ENCODE measurements at places on chromosomes 1 and 21.

- no peak for DNase-seq
These were observed 25.2 kb downstream of the GFI1 start for GRCh38 chr1:92461364-92462097.

DNA sequence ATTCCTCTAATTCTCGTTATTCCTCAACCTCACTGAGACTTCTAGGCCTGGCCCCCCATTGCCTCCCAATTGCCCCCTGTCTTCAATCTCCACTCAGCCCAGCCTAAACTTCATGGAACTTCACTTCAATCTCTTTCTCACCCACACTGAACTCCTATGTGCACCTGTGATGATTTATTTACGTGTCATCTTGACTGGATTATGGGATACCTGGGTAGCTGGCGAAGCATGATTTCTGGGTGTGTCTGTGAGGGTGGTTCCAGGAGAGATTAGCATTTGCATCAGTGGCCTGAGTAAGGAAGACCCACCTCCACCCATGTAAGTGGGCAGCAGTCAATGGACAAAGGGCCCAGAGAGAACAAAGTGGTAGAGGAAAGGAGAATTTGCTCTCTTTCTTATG lies 587.0 kb downstream of the NPHP4 start:
- DNase-seq, result no peak

GRCh38 chr1:248811514-248812490 lies 13.9 kb downstream of the SH3BP5L start:
- DNase-seq, result no peak

DNA sequence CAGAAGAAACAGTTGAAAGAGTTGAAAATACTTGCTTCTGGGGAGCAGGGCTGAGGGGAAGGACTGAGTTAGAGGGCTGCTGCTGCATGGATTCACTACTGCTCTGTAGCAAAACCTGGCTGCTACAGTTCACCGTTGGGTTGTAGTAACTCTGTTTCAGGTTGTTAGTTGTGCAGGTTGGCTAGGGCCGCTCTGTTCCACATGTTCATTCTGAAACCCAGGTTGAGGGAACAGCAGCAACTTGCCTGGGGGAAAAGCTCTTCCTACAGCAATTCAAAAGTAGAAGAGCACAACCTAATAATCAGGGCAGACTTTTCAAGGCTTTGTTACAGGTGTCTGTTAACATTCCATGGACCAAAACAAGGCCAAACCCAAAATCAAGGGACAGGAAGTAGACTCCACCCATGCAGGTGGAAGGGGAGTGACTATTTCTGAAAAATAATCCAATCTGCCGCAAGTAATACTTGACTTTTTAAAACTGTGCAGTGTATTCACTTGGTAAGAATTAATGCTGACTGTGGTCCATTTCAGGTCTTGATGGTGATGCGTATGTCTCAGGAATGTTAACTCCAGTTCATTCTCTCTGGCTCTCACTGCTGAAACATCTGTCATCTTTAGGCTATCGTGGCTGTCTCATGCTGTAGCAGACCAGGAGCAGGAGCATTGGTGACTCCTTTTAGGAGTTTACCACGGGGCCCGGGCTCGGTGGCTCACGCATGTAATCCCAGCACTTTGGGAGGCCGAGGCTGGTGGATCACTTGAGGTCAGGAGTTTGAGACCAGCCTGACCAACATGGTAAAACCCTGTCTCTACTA lies 5.1 kb upstream of the PARK7 start:
- no peak for DNase-seq

DNA sequence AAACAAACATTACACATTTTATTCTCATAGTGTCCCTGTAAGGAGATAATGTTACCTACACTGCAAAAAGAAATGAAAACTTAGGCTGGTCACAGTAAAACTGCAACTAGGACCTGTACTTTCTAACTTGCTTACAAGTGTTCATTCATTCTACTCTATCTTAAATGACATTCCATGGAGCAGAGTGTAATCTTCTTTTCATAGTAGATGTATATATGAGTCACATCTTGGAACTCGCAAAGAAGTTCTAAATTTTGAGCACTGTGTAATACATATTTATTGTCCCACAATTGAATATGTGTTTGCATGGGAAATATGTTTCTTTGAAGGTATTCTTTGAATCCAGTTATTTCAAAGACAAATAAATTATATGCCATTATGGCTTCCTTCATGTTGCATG lies 1258.5 kb upstream of the ADGRL2 start:
- no peak for DNase-seq

DNA sequence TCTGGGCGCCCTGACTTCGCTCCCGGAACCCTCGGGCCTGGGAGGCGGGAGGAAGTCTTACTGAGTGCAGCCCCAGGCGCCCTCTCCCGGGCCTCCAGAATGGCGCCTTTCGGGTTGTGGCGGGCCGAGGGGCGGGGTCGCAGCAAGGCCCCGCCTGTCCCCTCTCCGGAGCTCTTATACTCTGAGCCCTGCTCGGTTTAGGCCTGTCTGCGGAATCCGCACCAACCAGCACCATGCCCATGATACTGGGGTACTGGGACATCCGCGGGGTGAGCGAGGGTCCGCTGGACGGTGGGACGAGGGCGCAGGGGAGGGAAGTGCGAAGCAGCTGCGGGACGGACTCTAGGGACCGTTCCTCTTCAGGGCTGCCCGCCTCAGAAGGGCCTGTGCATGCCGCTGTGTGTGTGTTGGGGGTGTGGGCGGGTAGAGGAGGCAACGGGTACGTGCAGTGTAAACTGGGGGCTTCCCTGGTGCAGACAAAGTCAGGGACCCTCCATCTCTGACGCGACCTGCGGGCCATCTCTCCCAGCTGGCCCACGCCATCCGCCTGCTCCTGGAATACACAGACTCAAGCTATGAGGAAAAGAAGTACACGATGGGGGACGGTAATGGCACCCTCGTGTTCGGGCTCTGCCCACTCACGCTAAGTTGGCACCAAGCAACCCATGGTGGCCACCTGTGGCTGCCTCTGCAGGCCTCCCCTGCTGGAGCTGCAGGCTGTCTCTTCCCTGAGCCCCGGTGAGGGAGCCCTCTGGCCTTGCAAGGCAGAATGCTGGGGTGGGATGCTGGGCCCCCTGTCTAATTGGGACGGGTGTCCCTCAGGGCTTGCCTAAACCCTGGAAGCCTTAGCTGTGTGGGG lies at the start of gene GSTM1:
GSTM1 (plus strand) TSS at position 177 of the 859 bp plus-strand sequence; CDS start at position 234, 57 bp downstream.
- peak; percentile 12 for DNase-seq

DNA sequence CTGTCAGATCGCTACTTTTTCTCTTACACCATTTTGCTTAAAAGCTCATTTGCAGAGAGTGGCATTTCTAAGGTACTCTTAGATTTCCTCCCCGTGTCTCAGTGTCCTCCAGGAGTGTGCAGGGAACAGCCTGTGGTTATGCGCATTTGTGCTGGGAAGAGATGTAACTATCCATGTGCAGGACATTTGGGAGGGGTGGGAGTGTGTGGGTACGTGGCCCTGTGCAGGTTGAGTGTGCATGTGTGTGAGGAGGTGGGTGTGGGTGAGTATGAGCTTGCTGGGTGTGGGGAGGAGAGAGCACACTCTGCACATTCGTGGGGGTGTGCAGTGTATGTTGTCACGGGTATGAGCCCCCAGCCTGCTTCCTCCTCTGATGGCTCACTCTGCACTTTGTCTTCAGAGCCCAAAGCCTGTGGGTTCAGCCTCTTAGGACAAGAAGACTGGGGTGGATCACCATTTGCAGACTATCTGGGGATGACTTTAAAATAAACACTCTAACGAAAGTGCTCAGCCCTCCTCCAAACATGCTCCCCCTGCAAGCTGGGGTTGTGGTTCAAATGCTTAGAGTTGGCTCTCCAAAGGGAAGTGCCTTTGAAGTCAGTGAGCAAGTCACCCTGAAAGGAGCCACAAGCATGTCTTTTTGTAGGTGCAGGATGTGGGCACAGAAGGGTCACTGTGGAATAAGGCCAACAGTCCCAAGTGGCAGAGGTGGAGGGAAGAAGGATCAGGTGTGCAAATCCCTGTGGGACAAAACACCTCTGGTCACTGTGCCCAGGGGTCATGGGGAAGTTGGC lies 295.4 kb downstream of the RRAGC start:
- DNase-seq, result no peak

DNA sequence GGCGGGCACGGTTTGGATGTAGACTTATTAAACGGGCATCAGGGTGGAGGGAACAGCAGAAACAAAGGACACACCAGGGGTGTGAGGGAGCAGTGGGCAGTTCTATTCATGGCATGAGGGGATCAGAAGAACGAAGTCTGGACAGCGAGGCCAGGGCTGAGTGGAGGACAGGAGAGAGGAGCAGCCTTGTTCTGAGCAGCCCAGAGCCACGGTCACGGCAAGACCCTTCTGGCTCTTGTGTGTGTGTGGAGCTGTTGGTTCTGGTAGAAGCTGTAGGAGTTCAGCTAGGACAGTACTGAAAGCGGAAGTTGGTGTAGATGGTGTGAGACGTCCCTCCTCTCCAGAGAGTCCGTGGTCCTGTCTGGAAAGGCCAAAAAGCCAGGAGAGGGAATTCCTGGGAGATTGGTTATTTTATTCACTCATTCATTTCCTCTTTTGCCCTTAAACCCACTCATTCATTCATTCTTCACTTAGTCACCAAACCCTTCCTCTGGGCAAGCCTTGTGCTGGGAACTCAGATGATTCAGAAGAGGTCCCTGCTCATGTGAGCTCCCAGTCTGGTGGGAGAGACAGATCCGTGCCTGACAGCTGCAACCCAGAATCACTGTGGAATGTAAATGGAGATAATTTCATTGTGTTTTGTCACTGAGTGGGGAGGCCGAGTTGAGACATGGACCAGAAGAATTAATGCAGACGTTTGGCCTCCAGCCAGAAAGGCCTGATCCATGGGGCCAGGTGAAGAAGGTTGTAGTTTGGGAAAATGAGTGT lies 4.1 kb upstream of the ACOT11 start:
- DNase-seq, result no peak

DNA sequence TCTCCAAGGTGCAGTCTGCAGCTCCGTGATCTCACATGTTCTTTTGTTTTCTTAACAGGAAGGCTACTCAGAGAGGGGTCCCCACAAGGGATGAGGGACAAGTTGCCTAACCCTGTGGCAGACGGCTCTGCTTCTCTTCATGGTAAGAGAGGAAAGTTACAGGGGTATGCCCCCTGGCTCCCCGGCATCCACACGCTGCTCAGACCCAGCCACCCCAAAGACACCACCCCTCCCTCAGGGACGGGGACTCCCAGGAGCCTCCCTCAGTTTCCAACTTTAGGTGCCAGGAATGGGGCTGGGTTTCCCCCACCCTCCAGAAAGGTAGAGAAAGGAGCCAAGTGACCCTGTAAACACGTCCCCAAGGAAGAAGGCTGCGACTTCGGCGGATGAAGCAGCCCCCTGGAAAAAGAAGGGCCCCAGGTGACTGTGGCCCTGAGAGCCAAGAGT lies 19.7 kb downstream of the OPTC start:
- no peak for DNase-seq

- no peak for DNase-seq
These were observed 181.2 kb upstream of the SNX7 start for GRCh38 chr1:98480271-98480670.

GRCh38 chr1:186925881-186926669 lies 97.3 kb downstream of the PLA2G4A start:
- DNase-seq, result no peak

GRCh38 chr21:33731447-33731846 lies 89.1 kb downstream of the ITSN1 start:
- no peak for DNase-seq

DNA sequence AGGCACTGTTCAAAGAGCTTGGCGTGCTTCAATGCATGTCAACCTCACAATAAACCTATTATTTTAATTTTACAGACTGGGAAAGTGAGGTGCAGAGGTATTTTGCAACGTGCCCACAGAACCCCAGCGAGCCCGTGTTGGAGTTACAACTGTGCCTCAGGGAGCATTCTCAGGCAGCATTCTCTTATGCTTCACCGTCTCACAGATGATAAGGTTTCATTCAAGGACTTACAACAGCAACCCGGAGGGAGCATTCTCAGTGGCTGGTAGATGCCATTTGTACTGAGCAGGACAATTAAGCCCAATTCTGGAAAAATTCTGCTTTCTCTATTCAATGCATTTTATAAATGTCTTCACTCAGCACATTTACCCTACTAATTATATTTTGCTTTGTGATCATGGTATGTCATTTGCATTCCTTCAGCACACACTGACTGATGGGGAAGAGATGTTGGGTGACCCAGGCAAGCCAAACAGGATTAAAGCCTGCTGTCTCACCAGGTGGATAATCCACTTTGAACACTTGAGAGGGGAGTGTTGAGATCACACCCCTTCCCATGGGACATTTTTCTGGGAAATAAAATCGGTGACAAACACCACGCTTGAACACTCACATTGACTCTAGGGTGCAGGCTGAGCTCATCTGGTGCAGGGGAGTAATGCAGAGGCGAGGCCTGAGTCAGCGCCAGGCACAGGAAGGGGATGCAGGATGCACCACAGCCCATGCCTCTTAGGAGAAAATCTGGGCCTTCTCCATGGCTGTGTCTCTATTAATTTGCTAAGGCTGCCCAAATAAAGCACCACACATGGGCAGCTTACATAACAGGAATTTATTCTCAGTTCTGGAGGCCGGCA lies 113.9 kb downstream of the CLIC6 start:
- DNase-seq, result no peak

GRCh38 chr1:221241592-221241991 lies 362.3 kb downstream of the HLX start:
- DNase-seq, result no peak

DNA sequence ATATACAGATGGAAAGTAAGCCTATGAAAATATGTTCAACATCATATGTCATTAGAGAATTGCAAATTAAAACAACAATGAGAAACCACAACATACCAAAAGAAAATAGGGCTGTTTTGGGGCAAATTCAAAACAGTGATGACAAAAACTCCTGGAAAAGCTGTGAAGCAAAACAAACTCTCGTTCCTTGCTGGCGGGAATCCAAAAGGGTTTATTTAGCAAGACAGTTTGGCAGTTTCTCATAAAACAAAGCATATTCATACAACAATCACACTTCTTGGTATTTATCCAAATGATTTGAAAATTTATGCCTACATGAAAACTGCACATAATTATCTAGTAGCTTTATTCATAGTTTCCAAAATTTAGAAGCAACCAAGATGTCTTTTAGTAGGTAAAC lies 44.4 kb downstream of the COL11A1 start:
- DNase-seq, result no peak

DNA sequence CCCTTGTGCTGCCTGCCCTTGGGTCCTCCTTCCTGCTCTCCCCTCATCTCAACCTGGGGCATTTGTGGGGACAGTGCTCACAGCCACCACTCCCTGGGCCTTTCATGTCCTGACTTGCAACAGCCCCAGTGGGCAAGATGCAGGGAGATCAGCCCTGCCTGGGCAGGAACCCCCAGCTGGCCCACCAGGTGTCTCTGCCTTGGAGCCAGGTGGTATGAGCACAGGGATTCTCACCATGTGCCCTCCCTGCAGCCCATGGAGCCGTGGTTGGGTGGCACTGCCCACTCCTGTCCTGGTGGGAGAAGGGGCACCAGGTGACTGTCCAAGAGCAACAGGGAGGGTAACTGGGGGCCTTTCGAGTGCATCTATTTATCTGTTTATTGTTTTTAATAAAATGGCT lies 100.4 kb downstream of the AJAP1 start:
- DNase-seq, result no peak

GRCh38 chr1:161218301-161219077 lies 3.4 kb downstream of the FCER1G start:
- no peak for DNase-seq

- no peak for DNase-seq
These were observed 212.6 kb upstream of the VAMP3 start for GRCh38 chr1:7558481-7558880.

GRCh38 chr1:158362941-158363340 lies 9.2 kb downstream of the CD1E start:
- no peak for DNase-seq

- no peak for DNase-seq
These were observed 27.2 kb downstream of the OVAAL start for GRCh38 chr1:180585994-180586359.

- no peak for DNase-seq
These were observed 150.1 kb upstream of the SOD1 start for GRCh38 chr21:31509194-31510017.
